DMS53 (cell line): ENCODE measurements at places on chromosomes 2 and 18.

GRCh38 chr2:19369341-19369955, 11.0 kb upstream of the OSR1 start:
- peak; percentile 65 for DNase-seq

GRCh38 chr2:12858786-12859185, 142.1 kb downstream of the TRIB2 start:
- no peak for DNase-seq

DNA sequence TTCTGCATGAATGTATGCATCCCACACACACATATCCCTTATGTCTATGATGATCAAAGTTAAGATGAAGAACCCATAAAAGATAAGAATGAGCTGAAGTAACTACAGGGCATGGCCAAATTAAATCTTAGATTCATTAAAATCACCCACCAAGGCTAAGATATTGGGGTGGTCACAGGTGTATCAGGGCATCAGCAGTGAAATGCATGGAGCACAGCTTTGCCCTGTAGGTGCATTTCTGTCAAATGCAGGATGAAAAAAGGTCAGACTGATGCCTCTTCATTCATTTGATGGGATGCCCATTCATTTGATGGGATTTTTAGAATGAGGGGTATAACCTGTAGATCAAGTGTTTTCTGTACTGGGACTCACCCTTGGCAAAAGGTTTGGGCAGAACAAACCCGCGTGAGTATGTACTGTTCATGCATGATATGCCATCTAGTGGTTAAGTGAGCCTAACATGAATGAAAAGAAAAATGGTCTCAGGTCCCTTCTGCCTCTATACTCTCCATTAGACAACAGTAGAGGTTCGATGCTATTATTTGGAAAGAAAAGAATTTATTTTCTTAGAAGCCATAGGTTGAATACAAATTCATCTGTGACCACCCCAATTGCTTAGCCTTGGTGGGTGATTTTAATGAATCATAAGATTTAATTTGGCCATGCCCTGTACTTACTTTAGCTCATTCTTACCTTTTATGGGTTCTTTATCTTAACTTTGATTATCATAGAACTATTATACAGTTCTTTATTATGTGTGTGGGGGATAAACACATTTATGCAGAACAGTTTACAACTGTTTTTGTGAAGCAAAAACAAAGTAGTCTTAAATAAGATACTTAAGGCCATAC, 43.2 kb upstream of the NOSTRIN start:
- DNase-seq = peak; percentile 81

DNA sequence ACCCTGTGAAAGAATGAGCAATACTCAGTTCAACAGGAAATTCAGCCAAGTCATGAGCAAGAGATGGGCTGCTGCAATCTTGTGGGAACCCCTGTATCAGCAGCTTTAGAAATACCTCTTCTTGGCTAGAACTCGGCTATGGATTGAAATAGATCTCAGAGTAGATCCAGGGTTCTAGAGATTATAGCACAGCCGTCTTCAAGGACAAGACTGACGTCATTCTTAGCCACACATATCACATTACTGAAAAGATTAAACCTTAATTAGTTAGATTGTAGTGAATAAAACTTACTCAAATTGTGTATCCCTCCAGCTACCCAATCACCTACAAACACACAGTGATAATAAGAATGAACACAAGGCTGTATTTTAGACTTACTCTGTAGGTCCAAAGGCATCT, 776.4 kb downstream of the EPHA4 start:
- DNase-seq = no peak

GRCh38 chr2:63903003-63903402, 61.3 kb downstream of the UGP2 start:
- DNase-seq = peak; percentile 10

DNA sequence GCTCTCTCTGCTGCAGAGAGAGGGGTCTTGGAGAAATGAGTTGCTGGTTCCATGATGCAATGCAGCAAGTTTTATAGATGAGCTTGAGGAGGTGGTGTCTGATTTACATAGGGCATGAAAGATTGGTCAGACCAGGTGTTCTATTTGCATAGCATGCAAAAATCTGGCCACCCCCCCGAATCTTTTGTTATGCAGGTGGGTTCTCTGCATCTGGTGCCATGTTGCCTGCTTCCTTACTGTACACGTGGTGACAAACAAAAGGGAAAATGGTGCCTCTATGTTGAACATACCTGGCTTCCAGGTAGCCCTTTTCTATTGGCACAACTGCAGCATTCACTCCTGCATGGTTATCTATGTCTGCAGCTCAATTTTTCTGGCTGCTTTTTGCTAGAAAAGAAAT, 169.4 kb downstream of the GALNT1 start:
- DNase-seq = no peak

DNA sequence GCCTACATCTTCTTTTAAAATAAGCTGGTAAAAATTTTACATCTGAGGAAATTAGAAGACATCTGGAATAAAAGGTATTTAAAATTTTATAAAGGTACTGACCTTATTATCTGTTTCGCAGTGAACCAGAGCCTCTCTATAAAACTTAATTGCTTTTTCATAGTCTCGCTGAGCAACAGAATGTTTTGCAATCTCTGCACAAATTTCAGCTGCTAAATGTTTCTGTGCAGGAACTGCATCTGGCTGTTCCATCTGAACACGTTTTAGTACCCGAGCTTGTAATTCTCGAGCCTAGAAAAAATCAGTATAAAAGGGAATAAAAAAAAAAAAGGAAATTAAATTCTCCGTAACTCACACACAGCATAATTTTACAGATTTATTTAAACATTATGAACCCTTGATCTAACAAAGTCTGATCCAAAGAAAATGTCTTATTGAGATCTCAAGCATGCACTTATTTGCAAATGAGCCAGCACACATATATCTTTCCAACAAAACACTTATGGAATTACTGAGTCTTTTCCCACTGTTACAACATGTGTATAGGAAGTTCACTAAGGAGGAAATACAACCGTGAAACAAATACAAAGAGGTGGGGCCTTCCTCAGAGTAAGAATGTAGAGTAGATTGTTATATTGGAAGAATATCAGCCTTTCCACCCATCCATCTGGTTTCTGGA, 51.8 kb downstream of the TTC21B start:
- no peak for DNase-seq

GRCh38 chr2:12770300-12770968, 53.7 kb downstream of the TRIB2 start:
- DNase-seq = no peak

DNA sequence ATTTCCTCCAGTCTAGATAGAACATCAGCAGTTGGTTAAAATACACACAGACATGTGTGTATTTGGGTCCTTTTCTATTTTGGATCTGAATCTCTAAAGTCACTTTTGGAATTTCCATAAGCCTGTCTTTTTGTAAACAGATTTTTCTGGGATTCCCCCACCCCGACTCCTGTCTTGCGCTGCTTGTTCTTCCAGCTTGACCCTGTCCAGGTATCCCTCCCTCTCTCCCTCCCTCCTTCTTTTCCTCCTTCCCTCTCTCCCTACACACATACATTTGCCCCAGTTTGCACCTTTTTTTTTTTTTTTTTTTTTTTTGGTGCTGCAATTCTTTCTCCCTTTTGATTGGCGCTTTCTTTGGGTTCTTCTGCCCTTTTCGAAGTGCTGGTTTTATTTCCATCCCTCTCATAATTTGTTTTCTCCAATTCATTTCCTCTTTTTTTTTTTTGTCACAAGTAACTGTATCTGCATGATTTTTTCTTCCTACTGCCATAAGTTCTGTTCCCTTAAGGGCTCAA, 114.8 kb upstream of the SERTAD2 start:
- DNase-seq = no peak

GRCh38 chr2:195382186-195382585, 274.8 kb upstream of the SLC39A10 start:
- peak; percentile 6 for DNase-seq

- no peak for DNase-seq
These were observed 114.7 kb downstream of the FAM117B start for GRCh38 chr2:202749477-202749876.

GRCh38 chr2:122307763-122308162, 552.3 kb downstream of the TSN start:
- DNase-seq = no peak

DNA sequence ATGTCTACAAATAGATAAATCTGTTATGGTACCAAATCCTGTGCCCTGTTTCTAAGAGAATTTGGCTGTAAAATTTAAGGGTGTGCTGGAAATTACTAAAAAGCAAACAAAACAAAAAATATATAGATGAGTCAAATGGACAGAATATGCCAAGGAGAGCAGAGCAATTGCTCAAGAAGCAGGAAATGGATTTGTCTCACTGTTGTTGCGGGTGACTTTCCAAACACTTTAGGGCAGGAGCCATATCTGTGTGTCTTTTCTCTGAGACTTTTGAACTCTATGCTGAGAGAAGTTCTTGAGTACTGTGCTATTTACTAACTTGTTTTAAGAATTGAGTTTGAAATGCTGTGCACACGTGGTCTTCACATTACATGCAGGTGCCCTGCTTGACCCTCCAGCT, 221.7 kb downstream of the PHLPP1 start:
- no peak for DNase-seq

DNA sequence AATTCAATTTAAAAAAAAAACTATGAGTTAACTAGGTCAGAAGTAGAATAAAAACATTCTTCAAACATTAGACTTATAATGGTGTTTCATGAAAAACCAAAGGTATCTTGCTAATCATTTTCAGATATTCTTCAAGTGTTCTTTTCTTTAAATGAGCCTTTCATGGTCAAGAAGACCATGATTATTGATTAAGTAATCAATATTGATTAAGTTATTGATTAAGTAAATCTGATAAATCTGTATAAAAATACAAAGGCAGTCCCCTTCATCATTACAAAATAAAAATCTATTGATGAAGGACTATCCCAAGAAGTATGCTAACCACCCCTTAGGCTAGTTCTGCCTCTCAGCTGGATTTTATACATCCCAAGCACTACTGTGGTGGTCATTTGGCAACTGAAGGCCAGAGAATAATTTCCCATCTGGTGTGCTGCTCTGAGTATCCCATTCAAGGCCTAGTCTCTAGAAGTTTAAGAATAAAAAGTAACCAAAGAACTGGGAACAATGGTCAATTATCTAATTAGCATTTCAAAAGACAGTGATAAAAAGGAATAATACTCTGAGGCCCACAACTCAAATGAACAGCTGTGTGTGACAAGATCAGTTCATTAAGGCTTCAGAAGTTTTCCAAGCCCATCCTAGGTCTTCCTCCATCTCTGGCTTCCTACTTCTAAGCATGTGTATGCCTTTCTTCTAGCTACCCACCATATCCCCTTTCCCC, 63.5 kb downstream of the TCF4 start:
- no peak for DNase-seq

DNA sequence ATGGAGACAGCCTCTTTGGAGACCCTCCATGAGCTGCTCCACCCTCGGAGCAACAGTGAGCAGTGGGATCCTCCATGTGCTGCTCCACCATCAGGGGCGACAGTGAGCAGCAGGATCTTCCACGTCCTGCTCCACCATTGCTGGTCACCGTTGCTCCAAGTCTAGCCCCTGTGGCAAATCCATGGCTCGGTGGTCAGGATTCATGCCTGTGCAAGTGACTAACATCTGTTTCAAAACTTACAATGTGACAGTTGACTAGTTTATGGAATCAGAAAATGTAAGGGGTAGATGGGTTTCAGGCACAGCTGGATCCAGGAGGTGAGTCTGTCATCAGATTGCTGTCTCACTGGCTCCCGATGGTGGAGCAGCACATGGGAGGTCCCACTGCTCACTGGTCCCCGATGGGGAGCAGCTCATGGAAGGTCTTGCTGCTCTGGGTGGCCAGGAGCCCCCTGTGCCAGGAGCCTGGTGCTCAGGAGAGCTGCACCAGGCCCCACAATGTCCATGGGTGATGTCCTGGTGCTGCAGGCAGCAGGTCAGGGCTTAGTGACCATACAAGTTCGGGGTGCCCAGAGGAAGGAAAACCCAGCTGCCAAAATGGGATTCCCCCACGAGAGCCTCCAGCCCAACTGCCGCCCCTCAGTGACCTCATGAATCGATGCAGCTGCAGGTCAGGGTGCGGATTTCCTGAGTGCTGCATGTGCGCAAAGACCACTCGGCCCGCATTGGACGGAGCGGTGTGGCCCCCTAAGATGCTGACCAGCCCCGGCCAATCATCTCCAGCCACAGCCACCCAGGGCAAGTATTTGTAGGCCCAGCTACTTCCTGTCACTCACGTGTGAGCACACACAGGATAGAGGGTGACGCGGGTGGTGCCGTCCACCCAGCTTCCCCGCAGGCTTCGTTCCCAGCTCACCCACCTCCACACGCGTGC, 116.5 kb upstream of the OTOS start:
- no peak for DNase-seq

- DNase-seq = no peak
These were observed 57.6 kb downstream of the SFXN5 start for GRCh38 chr2:73013936-73014335.

DNA sequence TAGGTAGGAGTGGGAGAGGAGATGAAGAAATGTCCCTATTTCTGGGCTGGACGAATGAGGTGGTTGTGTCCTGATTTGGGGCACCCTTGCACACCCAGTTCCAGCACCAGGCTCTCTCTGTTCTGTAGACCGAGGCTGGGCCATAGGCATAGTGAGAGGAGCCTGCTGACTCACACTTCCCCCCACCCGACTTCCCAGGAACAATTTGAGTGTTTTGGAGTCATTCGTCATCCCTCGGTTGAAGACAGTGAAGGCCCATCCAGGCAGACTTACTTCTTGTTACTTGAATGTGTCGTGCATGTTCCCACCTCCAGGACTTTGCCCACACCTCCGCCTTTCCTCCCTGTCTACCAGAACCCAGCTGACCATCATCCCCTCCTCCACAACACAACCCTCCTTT, 179.1 kb downstream of the HAUS1 start:
- no peak for DNase-seq

GRCh38 chr2:232367591-232368233, 10.8 kb upstream of the ALPP start:
- peak; percentile 25 for DNase-seq

GRCh38 chr2:204331988-204332387, 213.3 kb upstream of the PARD3B start:
- no peak for DNase-seq

GRCh38 chr18:28504066-28504465, 327.1 kb upstream of the CDH2 start:
- DNase-seq = no peak

- DNase-seq = peak; percentile 21
These were observed 87.7 kb downstream of the SH3YL1 start for GRCh38 chr2:175880-176820.

GRCh38 chr2:28271919-28272250, 120.8 kb upstream of the FOSL2 start:
- no peak for DNase-seq

- DNase-seq = no peak
These were observed 1075.3 kb downstream of the LRP1B start for GRCh38 chr2:141055531-141055930.

DNA sequence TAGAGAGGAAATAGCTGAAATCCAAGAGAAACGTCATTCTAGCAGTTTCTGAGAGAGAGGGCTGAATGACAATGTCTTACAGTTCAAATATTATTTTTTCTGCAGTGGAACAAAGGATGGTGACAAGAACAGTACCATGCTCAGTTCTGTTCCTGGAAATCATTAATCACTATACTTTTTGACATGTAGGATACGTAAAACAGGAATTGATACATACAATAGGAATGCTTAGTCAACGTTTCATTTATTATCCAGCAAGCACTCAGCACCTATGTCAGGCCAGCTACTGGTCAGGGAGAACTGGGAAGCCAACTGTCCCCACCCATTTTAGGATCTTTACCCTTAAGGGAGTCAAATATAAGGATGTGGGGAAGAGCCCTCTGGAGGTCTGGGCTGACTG, 114.7 kb downstream of the DHRS9 start:
- DNase-seq = no peak

- DNase-seq = no peak
These were observed 35.1 kb downstream of the EHD3 start for GRCh38 chr2:31269087-31269486.
